ENCODE measurements at places on chromosomes 7 and 10.

GRCh38 chr7:75993689-75994387, 557 bp downstream of the TMEM120A start:
- peak; percentile 57 for DNase-seq

GRCh38 chr10:124748953-124749645, 4.9 kb upstream of the FAM53B start:
- DNase-seq = no peak

DNA sequence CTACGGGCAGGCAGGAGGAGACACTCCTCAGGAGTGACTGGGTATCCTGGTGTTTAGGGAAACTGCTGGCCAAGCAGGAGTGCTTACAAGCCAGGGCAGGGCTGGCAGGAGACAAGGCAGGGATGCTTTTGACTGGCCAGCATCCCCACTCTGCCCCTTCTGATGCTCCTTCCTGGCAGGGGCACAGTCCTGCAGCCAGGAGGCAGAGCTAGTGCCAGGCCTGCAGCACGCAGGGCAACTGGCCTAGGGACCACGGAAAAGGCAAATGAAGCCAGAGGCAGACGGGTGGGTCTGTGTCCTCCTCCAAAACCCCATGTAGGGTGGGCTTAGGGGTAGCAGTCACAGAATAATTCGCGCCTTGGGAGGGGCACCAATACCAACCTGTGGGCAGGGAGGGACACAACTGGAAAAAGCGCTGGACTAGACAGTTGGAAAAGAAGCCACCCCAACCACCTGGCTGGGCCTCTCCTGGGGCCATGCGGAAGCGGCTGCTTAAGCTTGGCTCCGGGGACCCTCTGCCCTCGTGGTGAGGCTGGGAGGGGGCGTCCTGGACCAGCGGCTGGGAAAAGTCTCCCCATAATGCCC, 4.8 kb downstream of the IMPDH1 start:
- peak; percentile 32 for DNase-seq

DNA sequence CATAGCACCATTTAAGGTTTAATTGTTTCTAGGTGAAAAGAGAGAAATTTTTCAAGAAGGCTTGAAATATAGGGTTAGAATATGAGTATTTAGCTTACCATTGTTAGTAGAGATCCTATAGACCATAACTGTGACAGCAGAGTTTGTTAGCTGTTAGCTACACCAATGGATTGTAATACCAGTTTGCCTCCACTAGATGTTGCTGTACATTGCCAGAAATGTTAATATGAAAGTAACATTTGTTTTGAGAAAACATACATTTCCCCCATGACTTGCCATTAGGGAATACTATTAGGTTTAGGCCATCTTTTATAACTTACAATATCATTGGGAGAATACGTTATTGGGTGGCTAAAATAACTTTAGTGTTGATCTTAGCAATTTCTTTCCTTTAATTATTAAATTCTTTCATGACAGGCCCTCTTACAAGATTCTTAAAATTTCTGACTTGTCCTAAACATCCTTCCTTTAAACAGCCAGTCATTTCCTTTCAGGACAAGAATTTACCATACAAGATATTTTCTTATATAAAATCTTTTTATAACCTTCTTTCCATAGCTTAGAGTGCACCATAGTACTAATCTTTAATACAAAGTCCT, 39.5 kb downstream of the ZNF117 start:
- DNase-seq = peak; percentile 82

DNA sequence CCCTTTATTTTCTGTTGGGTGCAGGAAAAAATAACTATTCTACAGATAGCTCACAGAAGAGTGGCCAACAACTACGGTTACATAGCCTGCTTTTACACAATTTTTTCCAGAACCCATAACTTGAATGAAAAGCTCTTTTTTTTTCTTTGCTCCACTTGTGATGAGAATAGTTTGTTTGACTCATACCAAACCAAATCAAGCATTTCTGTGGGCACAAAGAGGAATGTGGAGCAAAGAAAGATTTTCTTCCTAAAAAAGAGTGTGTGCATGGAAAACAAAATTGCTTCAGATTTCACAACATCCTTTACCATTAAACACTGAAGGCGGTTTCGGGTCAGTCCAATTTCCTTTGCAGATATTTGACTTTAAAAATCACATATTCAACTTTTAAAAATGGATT, 54.8 kb upstream of the RAB11FIP2 start:
- peak; percentile 1 for DNase-seq
